ENCODE measurements at places on chromosomes 5 and 9.
A peak's percentile ranks its signal among the peaks of the same experiment; 100 is the strongest.

DNA sequence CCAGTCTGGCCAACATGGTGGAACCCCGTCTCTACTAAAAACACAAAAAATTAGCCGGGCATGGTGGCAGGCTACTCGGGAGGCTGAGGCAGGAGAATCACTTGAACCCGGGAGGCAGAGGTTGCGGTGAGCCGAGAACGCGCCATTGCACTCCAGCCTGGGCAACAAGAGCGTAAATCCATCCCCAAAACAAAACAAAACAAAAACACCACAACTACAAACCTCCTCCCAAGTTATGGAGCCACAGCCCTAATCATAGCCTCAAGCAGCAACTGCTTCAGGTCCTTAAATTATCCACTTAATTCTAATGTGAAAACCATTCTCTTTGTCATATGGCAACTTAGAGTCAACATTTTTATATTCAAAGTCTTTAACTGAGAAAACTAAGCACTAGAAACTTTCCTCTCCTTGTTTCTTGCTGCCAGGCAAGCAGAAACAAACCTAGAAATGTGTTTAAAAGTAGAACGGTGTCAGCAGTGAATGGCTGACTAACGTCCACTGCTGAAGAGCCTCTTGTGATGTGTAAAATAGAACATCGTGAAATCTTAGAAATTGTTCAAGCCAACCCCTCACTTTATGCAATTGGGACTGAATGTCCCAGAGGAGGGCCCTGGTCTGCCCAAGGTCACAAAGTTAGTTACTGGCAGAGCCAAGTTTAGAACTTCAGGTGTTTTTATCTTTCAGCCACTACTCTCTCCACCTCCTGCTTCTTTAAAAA is 5.7 kb downstream of the TMEM245 start:
- DNase-seq, result no peak

DNA sequence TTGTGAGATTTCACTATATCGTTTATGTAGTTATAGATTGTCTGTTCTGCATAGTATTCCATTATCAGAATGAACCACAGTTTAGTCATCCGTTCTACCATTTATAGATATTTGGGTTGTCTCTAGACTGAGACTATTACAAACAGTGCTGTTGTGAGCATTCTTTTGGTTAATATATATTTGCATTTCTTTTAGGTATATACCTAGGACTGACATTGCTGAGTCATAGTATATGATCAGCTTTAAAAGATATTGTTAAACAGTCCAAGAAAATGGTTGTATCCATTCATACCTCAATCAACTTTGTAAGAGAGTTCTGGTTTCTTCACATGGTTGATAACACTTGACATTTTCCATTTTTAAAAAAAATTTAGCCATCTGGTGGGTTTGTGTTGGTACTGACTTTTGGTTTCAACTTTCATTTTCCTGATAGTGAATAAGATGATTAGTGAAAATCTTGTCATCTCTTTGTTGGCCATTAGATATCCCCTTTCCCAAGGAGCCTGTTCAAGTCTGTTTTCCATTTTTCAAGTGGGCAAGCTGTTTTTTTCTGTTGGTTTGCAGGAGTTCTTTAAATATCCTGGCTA is 22.9 kb upstream of the ADAM19 start:
- DNase-seq, result no peak

DNA sequence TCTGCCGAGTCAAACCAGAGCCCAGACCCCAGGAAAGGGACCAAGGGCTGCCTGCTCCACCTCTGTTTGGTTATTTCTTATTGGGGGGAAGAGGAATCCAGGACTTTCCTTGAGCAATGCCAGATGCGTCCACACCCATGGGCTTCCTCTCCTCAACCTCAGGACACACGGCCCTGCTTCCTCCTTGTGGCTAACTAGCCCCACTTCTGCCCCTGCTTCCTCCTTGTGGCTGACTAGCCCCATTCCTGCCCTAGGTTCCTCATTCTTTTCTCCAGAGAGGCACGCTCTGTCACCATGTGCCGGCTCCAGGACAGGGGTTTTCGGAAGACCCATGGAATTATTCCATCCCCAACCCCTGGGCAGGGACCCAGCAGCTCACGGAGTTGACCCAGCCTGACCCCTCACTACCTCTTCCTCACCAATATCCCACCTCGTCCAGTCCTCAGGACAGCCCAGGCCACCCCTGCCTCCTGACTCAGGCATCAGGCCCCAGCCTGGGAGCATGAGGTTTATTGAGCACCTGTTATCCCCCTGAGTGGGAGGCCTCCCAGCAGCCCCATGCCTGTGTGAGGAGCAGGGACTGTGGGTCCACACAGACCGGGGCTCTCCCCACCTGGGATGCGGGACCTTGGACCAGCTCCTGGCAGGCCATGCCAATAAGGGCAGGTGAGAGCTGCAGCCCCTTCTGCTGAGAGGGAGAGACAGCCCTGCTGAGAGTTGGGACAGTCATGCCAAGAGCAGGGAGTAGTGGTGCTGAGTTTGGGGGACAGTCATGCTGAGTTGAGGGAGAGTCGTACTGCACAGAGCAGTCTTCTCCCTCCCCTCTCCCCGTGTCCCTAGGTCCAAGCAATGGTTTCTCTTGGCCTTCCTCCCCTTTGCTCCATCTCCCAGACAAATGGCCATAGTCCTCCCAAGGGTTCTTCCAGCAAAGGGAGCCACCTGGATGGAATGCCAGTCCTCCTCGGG is 11.8 kb upstream of the FCN1 start:
- DNase-seq, result no peak

- DNase-seq, result no peak
Measured at GRCh38 chr9:89530726-89531125, 32.8 kb upstream of the SEMA4D start.

- no peak for DNase-seq
Measured at GRCh38 chr5:2120361-2120760, 237.6 kb upstream of the IRX4 start.

DNA sequence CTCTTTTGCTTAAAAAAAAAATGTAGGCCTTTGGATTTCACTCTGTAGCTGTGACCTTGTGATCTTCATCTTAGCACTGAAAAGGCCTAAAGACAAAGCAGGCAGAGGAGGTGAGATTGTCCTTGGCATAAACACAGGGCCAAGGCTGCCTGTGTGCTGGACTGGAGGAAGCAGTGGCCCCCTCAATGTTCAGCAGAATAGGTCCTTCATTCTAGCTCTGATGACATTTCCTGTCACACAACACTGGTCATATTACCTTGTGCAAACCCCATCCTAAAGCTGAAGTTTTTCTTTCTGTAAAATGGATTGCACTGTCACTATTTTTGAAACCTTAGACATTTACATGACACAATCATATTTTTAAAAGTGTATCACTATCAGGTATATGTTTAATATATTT is 147.4 kb downstream of the INSYN2B start:
- no peak for DNase-seq

GRCh38 chr5:173287086-173287485 is 41.1 kb downstream of the STC2 start:
- no peak for DNase-seq

DNA sequence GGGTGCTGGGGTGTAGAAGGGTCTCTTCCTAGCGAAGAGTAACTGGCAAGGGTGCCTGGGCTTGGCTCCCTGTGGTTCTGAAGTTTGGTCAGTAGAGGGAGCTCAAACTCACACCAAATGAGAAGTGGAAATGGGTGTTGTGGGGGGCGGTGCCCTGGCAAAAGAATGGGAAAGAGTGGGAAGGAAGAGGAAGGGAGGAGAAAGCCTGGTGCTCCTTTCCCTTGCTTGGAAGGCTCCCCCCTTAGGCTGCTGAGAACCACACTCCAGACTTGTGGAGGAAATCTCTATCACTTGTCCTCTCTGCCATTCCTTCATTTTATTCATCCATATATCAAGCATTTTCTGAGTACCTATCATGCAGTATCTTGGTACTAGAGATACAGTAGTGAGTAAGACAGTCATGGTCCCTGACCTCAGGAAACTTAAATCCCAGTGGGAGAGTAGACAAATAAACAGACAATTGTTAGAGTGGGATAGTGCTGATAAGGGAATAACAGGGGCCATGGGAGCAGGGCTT is 13.0 kb downstream of the SLC4A9 start:
- peak; percentile 55 for DNase-seq

- DNase-seq, result no peak
Measured at GRCh38 chr5:453725-454481, 10.9 kb downstream of the EXOC3 start.

GRCh38 chr9:23812673-23813072 is 13.4 kb downstream of the ELAVL2 start:
- no peak for DNase-seq

DNA sequence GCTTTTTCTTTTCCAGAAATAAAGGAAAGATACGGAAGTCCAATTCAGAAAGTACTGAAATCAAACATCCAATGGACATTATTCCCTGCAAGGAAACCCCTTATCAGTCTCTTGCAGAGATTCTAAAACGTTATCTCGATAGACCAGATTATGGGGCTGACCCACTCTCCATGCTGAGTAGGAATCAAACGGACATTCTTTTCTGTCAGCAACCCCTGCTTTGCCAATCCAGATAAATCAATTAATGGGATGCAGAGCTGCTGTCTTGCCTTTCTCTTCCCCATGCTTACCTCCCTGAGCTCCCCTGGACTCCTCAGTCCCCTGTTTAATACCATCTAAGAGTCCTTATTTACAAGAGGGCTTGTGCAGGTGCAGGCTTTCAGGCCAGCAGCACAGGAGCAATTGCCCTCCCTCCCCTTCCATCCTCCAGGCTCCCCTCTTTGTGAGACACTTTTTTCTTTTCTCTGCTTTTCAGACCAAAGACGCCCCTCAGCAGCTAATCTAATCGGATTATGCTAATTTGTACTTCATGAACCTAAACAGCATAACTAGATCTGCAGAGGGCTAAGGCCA is 14.2 kb downstream of the TAL2 start:
- DNase-seq, result no peak

- no peak for DNase-seq
Measured at GRCh38 chr9:107243742-107244141, 39.3 kb upstream of the RAD23B start.

GRCh38 chr9:132116583-132116982 is 36.9 kb upstream of the MED27 start:
- DNase-seq, result no peak

DNA sequence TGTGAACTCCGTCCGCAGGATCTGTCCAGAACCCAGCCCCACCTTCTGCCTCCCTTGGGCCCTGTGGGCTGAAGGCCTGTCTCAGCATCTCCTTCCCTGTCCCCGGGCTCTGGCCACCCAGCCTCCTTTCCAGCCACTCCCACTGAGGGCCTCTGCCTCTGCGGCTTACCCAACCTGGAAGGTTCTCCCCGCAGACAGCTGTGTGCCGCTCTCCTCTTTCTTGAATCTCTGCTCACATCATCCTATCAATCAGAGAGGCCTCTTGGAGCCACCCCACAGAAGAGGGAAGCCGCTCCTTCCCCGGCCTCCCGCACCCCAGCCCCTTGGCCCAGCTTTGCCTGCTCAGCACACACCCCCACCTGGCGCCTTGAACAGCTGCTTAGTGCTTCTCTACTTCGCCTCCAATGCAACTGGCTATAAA is 81.5 kb upstream of the UNC5A start:
- DNase-seq, result no peak

- no peak for DNase-seq
Measured at GRCh38 chr5:151249281-151249680, 3.7 kb upstream of the GM2A start.

Data from CD8-positive, alpha-beta memory T cell (primary cell).